Epithelial cell of proximal tubule (primary cell): ENCODE measurements at places on chromosomes 3 and 15.
A peak's percentile ranks its signal among the peaks of the same experiment; 100 is the strongest.

- no peak for DNase-seq
These were observed 83.1 kb downstream of the GAP43 start for GRCh38 chr3:115706311-115706829.

GRCh38 chr15:49148298-49148697, 7.1 kb downstream of the COPS2 start:
- no peak for DNase-seq

DNA sequence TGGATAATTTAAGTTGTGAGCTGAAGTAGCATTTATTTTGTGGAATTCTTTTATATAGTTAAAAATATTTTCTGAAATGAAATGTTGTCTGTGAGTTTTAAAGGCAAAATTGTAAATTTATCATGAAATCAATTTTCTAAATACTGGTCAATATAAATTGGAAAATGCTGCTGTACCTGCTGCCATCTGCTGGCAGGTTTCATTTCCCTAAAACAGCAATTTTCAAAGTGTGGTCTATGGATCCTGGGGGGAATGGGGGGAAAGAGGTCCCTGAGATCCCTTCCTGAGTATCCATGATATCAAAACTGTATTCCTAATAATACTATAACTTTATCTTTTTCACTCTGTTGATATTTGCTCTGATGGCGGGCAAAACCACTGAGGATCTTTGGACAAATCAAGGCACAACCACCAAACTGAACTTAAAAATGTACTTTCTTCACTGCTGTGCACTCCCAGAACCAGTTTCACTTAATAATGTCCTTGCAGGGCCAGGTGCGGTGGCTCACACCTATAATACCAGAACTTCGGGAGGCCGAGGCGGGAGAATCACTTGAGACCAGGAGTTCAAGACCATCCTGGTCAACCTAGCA, 17.2 kb upstream of the CCR4 start:
- DNase-seq = no peak

- DNase-seq = no peak
These were observed 2.0 kb downstream of the LIPC start for GRCh38 chr15:58433597-58434333.

DNA sequence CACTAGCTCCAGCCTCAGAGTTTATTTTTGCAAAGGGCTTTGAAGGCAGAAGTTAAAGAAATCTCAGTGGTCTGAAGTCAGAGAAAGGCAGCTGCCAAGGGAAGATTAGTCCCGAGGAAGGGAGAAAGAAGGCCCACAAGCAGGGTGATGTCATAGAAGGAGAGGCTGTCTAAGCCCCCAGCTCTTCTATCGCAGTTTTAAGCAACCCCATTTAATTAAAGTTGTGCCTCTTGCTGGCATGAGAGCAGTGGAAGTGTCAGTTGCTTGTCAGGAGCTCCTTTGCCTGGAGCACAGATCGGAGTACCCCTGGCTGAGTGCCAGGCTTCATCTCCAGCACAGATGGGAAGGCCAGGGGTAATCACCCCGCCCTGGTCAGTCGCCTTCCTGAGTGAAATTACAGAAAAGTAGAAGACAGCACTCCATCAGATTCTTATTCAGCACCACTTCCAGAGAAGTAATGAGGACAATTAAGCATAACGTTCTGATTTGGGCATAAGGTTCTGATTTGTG, 530.7 kb downstream of the EPHB1 start:
- no peak for DNase-seq

DNA sequence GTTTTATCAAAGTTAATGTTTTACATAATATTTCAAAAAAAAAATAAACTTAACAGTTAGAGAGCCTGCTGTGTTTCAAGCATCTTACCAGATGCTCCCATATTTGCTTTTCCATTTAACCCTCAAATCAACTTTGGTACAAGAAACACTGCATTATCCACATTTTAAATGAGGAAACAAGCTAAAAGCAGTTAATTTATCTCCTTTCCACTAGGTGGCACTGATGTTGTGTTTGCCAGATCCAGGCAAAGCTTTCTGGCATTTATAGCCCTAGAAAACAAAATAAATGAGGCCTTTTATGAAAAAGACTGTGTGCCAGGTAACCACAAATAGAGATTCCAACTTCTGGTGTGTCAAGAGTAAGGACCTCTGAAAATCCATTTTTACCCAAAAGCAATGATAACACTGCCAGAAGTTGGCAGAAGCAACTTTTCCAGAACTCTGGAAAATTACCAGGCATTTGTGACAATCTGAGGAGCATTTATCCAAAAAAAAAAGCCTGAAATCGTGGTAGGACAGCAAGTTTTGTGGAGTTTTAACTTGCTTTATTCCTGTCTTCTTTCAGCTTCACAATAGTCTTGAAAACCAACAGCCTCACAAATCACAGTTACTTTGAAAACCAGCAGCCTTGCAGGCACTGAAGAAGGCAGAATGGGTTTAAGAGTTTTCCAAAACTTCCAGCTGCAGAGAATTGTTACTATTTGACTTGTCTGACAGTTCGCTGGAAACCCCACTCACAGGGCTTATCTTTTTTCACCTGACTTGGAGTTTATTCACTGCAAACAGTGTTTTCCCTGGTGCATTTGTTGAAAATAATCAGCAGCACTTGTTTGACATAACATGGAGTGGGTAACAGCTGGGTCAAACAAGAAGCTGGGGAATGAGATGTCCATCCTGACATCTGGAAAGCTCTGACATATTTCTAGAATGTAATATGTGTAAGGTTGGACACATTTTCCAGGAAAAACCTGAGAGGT, 9.2 kb downstream of the FAM162A start:
- no peak for DNase-seq

GRCh38 chr3:183411216-183411922, 17.1 kb downstream of the MCF2L2 start:
- DNase-seq = no peak

DNA sequence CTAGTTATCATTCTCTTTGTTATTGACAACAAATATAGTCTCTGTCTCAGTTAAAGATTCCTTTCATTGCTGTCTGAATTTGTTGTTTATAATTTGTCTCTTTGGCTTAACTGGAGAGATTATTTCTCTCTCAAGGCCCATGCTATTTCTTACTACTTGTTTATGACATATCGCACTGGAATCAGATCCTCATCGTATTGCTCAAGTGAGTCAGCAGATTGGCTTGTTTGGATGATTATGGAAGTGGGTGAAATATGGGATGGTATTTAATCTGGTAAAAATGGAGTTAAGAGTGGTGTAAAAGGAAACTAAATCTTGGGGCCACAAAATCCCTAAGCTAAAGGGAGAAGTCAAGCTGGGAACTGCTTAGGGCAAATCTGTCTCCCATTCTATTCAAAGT, 613.1 kb downstream of the SI start:
- no peak for DNase-seq

- peak; percentile 7 for DNase-seq
These were observed 81.6 kb downstream of the LRRC49 start for GRCh38 chr15:70974004-70974832.

GRCh38 chr3:159234306-159234705, 432.5 kb downstream of the MFSD1 start:
- no peak for DNase-seq

DNA sequence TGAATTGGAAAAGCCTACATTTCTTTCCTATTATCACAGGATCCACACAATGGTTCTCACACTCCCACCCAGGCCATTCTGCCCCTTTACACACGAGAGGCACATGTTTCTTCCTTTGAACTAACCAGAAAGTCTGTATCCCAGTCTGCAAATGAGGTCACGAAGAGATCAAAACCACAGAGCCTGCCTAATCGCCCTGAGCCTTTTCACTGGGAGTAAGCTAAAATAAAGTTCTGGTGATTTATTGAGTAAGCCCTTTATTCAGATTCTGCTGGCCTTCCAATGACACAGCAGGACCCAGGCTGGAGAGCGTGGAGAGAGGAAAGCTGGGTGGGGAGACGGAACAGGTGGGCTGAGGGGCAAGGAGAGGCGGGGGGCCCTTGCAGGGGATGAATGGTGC, 78.7 kb downstream of the ATP1B3 start:
- no peak for DNase-seq

DNA sequence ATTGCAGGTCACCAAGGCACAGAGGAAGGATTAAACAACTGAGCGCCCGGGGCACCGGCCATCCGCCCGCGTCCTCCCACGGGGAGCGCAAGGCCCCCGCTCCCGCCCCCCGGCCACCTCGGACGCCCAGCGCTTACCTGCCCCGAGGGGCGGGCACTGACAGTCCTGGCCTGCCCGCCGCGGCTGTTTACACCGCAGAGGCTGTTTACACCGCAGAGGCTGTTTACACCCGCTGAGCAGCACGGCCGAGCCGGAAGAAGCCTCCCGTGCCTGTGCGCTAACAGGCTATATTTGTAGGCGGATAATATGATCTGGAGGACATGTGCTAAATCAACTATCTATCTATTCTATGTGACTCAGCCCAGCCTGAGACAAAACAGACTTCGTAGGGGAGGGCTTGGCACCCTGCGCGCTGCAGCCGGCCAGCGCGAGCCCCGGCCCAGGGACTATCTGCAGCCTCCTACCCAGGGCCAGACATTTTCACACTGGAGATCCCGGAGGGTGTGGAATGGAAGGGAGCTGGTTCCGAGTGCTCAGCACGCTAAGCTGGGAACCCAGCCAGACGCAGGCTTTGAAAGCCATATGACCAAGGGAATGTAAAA, at the start of gene LRRC2:
Gene LRRC2 (minus strand): TSS at position 263 of the 602 bp plus-strand sequence. CDS start 14,711 bp downstream, outside the sequence.
- DNase-seq = no peak

- no peak for DNase-seq
These were observed 37.2 kb upstream of the CSPG4 start for GRCh38 chr15:75749820-75750219.

DNA sequence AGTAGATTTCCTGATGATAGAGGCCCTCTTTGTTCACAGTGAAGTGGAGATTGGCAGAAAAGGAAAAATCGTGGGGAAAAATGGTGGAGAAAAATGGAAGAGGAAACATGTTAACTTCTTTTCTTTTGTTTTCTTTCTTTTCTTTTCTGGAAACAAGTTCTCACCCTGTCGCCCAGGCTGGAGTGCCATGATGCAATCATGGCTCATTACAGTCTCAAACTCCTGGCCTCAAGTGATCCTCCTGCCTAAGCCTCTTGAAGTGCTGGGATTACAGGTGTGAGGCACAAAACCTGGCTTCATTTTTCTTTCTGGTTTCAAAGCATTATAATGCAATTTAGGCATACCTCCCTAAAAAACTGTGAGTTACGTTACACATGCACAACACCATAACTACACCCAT, 464.2 kb downstream of the MECOM start:
- DNase-seq = no peak

DNA sequence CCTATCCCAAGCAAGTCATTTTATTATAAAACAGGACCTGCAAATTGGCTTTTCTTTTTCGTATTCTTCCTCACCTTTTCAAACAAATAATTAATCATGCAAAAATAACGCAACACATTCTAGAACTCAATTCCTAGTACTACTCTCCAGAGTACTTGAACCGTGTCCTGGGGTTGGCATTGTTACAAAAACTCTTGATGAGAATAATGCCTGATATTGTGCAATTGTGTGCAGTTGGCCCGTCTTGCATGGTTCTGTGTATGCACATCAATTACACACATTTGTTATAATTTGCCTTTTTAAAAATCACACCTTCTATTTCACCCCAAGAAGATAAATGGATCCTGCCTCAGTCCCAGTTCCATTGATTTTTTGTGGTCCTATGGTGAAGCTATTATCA, 205.4 kb downstream of the EPHB1 start:
- peak; percentile 30 for DNase-seq

DNA sequence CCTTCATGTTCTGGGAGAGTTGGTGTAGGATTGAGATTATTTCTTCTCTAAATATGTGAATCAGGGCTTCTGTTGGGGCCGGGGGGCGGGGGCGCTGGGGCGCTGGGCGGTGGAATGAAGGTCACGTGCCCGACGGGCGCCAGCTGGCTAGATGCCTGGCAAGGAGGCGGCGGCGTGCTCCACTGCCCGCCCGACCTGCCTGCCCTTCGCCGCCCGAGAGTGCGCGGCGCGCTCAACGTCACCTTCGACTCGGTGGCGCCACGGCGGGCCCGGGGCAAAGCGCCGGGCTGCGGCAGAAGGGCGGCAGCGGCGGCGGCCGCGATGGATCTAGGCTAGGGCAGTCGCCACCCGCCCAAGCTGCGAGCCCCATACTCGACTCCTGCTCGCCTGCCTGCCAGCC, 47.0 kb upstream of the LHFPL4 start:
- no peak for DNase-seq

GRCh38 chr3:111301238-111301798, 229.7 kb downstream of the NECTIN3 start:
- DNase-seq = no peak

GRCh38 chr3:102090721-102091045, 241.4 kb downstream of the NFKBIZ start:
- peak; percentile 100 for DNase-seq

GRCh38 chr15:98728082-98728810, 79.9 kb downstream of the IGF1R start:
- DNase-seq = no peak

- DNase-seq = no peak
These were observed 295.9 kb downstream of the CADM2 start for GRCh38 chr3:85254738-85255137.

DNA sequence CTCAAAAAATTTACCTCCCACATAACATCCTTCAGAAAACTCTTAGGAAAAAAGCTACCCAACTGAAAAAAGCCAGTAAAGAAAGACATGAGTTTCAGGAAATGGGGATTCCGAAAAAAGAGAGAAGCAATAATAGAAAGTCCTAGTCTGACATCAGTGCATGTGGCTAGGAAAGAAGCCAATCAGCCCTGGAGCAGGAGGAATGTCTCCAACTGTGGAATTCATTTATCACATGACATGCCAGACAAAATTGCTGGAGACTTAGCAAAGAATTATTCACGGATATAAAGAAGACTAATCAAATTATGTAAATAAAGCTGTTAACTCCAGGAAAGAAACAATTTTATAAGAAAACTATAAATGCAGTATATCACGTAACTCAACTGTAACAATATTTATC, 258.9 kb upstream of the RARB start:
- no peak for DNase-seq

DNA sequence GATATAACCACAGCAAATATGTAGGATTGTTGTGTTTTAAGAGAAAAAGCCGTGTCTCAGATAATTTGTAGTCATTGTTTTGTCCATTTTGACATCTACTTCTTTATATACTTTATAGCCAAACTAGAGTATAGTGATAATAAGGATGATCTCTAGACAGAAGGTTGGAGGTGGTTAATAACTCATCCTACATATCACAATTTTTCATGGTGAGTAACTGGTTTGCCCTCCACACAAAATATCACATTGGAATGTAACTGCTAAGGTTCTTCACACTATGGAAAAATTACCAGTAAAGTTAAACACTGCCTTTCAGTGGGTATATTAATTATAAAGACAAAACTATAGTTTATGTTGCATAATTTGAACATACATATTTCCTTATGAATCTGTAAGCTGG, 380.7 kb downstream of the LPP start:
- DNase-seq = no peak

- no peak for DNase-seq
These were observed 1.8 kb upstream of the RTP3 start for GRCh38 chr3:46495901-46496456.

DNA sequence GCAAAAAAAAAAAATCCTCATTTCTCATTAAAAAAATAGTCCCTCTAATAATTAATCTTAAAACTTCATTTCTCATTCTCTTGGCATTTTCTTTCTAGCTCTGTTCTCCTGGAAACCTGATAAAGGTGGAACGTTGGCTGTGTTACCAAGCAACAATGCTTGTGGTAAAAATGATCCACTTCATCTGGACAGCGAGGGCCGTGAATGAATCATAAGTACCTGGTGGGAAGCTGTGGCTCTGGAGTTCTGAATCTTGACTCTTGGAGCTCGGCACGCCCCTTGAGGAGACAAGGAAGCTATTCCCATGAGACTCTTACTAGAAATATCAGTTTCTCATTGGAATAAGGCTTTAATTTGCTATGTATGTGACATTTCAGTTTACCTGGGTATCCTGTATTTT, 32.5 kb downstream of the BCL2L10 start:
- DNase-seq = no peak

- DNase-seq = no peak
These were observed 135.3 kb downstream of the PCCB start for GRCh38 chr3:136385457-136385856.
